ENCODE measurements at places on chromosomes 2 and 18. TPM values are rescaled to one million over a fixed set of nuclear protein-coding genes. Genes with fewer than 3 reads are reported as not detected.

SERPINB4 gene
- not detected for total RNA-seq

- no peak overlapping the region for H3K4me3 ChIP-seq
- no peak overlapping the region for H3K27ac ChIP-seq
Observed at GRCh38 chr18:14026199-14026598, 106.0 kb downstream of the ZNF519 start.

AMER3 gene
- total RNA-seq, result not detected

CDK5R2 gene
- total RNA-seq, result not detected

GRCh38 chr2:235005603-235006259 is 53.9 kb downstream of the SH3BP4 start:
- H3K27me3 ChIP-seq, result no peaks in the 10 kb centered on the region
- DNase-seq, result no peak
- no peaks in the 10 kb centered on the region for H3K4me1 ChIP-seq
- H3K36me3 ChIP-seq, result no peaks in the 10 kb centered on the region

- no peak within 1 kb of the TSS for H3K27ac ChIP-seq
- H3K4me3 ChIP-seq, result no peak within 1 kb of the TSS
- H3K27me3 ChIP-seq, result peaks cover 14% of the 10 kb centered on the region
- no peaks in the 10 kb centered on the region for H3K36me3 ChIP-seq
- no peaks in the 10 kb centered on the region for H3K4me1 ChIP-seq
Observed at GRCh38 chr2:164954954-164955701, at the start of gene SLC38A11. TSS of gene SLC38A11 (minus strand) at chr2:164955525. CDS start at chr2:164955247, 278 bp downstream.

DNA sequence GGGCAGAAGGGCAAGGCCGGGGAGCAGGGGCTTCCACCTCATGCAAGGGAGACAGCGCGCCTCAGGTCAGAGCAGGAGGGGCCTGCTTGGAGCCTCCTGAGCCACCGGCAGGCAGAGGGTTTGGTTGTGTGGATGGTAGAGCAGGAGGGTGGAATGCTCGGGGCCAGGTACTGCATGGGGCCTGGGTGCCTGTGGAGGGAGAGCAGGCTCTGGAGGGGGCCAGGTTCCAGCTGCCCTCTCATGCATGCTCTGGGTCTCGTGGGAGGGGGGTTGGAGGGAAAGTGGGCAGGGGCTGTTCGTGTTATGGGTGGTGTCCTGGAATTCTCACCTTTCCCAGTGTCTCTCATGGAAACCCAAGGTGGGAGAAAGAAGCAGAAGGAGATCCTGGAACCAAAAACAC is 3.2 kb upstream of the IL1R2 start:
- DNase-seq, result no peak
- no peak overlapping the region for H3K27ac ChIP-seq
- H3K27me3 ChIP-seq, result peaks cover 9% of the 10 kb centered on the region
- peaks cover 15% of the 10 kb centered on the region for H3K4me1 ChIP-seq
- no peak overlapping the region for H3K4me3 ChIP-seq

CACNB4 gene
- total RNA-seq, result 0.41 TPM

CKAP2L gene
- total RNA-seq, result 30.5 TPM

- no peak overlapping the region for H3K27ac ChIP-seq
- H3K27me3 ChIP-seq, result no peaks in the 10 kb centered on the region
- no peak for DNase-seq
- H3K36me3 ChIP-seq, result no peaks in the 10 kb centered on the region
Observed at GRCh38 chr18:23155537-23155936, 20.3 kb downstream of the CABLES1 start.
